ENCODE measurements at places on chromosomes 12 and 14.

DNA sequence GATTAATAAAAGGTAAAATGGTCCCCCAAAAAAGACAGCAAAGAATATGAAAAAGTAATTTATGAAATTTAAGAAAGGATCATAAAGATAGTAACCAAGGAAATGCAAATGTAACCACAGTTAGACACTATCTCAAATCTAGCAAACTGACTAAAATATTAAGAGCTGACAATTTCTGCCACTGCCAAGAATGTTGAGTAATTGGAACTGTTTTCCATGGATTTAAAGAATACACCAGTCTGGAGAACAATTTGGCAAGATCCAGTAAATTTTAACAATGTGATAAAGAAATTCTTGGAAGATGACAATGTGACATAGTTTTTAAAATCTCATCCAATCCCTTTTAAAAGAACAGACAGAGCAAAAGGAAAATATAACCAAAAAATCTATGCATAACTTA is 798.0 kb upstream of the MGAT4C start:
- DNase-seq: no peak

- no peak for DNase-seq
These were observed 17.7 kb upstream of the FOXJ2 start for GRCh38 chr12:8014836-8015235.

- no peak for DNase-seq
These were observed 13.6 kb upstream of the TBC1D30 start for GRCh38 chr12:64810831-64811230.

GRCh38 chr14:75439989-75440388 is 12.2 kb downstream of the JDP2 start:
- DNase-seq: no peak

GRCh38 chr14:53915364-53916014 is 41.1 kb downstream of the BMP4 start:
- DNase-seq: no peak

GRCh38 chr14:50999726-51000125 is 55.4 kb upstream of the PYGL start:
- no peak for DNase-seq

DNA sequence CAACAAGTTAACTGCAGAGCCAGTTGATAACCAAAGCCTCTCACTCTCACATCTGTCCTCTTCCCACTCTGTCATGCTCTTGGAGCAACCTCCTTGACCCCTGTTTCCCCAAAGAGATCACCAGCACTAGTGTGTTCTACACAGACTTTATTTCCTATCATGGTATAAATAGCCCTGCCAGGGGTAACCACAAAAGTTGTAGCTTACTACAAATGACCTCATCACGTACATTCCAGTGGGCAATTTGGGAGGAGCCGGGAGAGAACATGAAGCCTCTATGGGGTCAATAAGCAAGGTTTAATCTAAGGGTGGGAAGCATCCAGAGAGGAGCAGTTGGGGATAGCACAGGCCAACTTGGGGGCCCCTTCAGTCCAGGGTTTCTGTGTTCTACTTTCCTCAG is 186.5 kb downstream of the KCNA5 start:
- no peak for DNase-seq

- DNase-seq: no peak
These were observed 51.4 kb downstream of the BORCS5 start for GRCh38 chr12:12408265-12408690.

GRCh38 chr12:50988871-50989270 is 36.5 kb downstream of the HIGD1C start:
- no peak for DNase-seq

GRCh38 chr14:23120541-23121251 is 1.6 kb upstream of the CEBPE start:
- peak; percentile 79 for DNase-seq

- DNase-seq: no peak
These were observed 11.3 kb upstream of the KCNH3 start for GRCh38 chr12:49527361-49528130.

All from NK-92 treated with Interleukin-12 subunit alpha and Interleukin-12 subunit beta, amount 100 ng/mL, for 24 hours (cell line).